Activated CD4-positive, CD25-positive, alpha-beta regulatory T cell treated with anti-CD3 and anti-CD28 coated beads, Interleukin-2, amount 50 U/mL, for 16 hours (primary cell): ENCODE measurements at places on chromosomes 3 and 15.

- DNase-seq = no peak
These were observed at the start of gene TJP1 for GRCh38 chr15:29822100-29822683. TSS of gene TJP1 (minus strand) at chr15:29822468. CDS start at chr15:29822028, 440 bp downstream.

GRCh38 chr3:136334209-136334608 is 84.1 kb downstream of the PCCB start:
- DNase-seq = no peak

GRCh38 chr3:100900671-100901335 is 92.4 kb downstream of the ABI3BP start:
- DNase-seq = no peak

DNA sequence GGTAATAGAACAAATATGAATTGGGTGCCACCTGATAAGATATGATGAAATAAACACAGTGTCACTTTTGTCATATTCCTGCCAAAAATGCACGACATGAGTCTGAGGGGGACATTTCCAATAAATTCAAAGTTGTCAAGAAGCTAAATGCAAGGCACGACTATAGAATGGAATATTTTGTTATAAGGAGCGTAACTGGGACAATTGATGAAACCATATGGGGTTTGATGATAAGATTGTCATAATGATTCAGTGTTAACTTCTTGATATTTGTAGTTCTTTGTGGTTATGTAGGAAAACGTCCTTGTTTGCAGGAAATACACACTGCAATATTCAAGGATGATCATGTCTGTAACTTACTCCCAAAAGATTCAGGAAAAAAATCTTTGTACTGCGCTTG is 163.3 kb downstream of the MEX3B start:
- DNase-seq = no peak

GRCh38 chr15:94004697-94005096 is 226.7 kb upstream of the MCTP2 start:
- no peak for DNase-seq

DNA sequence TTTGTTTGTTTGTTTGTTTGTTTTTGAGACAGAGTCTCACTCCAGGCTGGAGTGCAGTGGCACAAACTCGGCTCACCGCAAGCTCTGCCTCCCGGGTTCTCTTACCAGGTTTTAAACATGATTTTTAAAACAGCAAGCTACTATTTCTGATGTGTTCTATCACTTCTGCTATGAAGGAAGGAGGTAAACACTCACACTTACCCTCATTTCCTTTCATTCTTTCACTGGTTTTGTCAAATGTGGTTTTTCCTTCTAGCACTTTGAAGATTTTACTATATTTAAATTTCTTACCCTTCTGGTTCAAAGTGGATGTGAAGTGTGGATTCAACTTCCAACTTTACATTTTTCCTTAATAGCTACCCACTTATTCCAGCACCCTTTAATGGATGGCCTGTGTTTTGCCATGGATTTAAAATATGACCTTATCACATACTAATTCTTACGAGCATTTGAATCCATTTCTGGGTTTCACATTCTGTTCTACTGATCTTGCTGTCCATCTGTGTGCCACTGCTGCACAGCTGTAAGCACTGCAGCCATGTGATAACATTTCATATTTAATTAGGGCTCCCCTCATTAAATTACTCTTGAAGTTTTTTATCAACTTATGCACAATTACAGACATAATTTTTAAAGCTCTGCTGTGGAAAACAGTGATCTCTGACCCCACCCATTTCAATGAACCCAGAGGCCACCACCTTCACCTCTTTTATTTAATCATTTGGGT is 42.3 kb downstream of the TXNRD3 start:
- no peak for DNase-seq

DNA sequence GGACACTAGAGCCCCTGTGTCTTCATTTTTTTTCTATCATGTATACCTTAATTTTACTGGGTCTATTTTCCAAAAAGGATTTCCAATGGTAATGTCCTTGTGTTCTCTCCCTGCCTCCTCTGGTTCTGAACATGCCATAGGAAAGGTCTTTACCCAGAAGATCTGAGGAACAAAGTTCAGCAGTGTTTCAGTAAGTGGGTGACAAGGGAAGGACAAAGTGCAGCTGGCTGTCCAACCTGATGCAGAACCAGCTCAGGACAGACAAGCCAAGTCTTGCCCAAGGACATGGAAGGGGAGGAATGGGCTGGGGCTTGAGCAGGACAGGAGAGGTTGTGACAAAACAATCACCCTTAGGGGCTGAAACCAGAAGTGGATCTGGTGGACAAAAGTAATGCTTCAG is 61.2 kb upstream of the STRIT1 start:
- no peak for DNase-seq

DNA sequence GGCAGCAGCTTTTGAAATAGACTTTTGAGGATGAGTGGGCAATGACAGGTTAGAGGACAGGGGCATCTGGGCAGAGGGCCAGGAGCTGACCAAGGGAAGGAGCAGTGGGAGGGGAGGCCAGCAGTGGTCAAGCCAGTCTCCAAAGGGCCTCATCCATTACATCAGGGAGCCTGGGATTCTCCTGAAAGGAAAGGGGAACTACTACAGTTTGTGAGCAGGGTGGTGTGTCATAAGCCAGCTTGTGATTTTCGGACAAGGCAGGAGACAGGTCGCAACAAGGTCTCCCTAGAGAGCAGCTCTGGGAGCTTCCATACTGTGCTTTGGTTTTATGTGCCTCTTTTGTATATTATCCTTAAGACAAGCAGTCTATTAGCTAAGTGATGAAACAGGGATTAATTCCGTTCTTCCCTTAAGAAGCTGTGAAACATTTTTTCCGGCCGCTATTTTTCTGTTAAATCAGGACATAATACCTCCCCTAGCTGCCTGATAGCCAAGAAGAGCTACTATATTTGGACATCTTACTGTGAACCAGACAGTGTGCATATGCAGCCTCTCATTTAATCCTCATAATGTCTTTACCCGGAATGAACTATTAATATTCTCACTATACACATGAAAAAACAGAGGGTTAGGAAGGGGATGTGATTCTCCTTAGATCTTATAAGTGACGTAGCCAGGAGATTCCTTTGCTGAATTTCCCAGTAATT is 46.4 kb downstream of the C2CD4B start:
- DNase-seq = no peak

- no peak for DNase-seq
These were observed 15.2 kb upstream of the GBE1 start for GRCh38 chr3:81776643-81777042.

GRCh38 chr15:31236184-31237042 is 90.2 kb upstream of the KLF13 start:
- no peak for DNase-seq

GRCh38 chr15:34284937-34285336 is 52.6 kb downstream of the SLC12A6 start:
- DNase-seq = no peak

DNA sequence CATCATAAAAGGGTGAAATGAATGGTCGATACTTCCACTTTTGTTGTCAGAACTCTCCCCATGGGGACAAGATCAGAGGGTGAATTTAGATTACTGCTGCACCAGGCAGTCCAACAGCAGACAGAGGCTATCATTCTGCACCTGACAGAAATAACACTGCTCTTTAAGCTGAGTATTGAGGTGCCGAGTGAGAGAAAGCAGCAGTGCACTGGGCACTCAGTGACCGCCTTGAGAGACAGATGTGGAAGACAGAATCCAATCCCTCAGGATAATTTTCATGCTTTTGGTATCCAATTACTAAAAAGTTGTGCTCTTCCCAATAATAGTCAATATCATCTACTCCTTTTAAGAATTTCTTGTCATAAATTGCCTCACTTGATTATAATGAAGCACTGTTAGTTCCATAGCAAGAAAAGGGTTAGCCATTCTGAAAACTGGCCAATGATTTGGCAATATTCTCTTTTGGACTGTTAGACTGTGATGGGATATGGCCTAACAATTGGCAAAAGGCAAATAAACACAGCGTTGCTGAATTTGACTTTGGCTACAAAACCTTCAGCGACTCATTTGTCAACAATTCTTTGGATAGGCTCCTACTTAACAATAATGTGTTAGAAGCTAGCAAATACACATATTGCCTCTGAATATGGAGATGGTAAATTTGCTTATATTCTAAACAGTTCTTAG is 5.5 kb downstream of the FGF7 start:
- no peak for DNase-seq

GRCh38 chr3:140770977-140771667 is 93.3 kb downstream of the TRIM42 start:
- no peak for DNase-seq

DNA sequence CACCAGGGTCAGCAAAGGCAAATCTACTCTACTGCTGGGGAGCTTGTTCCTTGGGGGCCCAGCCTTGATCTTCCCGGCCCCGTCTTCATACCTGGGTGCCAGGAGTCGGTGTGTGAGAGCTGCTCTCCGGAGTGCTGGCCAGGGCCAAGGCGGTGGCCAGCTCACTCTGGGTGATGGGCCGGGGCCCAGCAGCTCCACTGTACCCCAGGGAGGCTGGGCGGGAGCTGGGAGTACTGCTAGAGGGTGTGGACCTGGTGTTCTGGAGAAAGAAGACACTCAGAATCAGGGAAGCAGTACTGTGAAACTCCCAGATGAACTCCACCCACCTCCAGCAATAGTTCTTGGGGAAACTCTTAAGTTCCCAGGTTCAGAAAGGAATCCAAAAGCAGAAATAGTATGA is 11.9 kb downstream of the UBL7 start:
- DNase-seq = no peak

DNA sequence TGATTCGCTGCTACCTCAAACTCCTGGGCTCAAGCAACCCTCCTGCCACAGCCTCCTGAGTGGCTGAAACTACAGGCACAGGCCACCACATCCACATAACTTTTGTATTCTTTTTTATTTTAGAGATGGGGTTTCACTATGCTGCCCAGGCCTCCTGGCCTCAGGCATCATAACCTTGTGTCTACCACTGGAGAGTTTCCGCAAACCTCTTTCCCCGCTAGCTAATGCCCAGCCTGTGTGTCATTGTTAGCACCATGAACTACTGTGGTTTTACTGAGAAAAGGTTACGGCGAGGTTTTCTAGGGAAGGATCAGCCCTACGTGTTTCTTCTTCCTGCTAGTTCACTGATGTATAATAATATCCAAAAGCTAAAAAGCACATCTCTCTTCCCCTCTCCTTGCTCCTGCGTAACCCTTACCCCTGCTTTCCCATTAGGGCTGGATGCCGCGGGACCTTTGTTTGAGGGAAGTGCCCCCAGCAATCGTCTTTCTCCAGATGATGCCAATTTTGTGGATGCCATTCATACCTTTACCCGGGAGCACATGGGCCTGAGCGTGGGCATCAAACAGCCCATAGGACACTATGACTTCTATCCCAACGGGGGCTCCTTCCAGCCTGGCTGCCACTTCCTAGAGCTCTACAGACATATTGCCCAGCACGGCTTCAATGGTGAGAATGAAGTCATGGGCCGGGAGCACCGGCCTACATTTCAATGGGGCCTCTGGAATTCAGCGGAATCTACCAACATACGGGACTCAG is 113.7 kb downstream of the LIPC start:
- no peak for DNase-seq

GRCh38 chr15:60935130-60935529 is 294.0 kb downstream of the RORA start:
- no peak for DNase-seq

- DNase-seq = no peak
These were observed 184.6 kb upstream of the AGTR1 start for GRCh38 chr3:148513096-148513543.

DNA sequence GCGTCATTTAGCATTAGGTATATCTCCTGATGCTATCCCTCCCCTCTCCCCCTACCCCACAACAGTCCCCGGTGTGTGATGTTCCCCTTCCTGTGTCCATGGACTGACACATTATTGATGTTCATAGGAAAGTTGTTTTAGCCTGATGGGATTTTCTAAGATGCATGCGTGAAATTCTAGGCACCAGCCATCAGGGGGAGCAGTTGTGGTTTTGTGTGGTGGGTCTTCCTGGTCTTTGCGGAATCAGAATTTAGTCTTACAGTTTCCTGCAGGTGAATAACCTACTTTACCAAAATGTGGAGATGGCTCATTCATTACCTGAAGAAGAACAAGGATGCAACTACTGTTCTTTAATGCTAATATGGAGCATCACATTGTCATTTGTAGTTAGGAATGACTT is 455.0 kb upstream of the THBS1 start:
- no peak for DNase-seq

DNA sequence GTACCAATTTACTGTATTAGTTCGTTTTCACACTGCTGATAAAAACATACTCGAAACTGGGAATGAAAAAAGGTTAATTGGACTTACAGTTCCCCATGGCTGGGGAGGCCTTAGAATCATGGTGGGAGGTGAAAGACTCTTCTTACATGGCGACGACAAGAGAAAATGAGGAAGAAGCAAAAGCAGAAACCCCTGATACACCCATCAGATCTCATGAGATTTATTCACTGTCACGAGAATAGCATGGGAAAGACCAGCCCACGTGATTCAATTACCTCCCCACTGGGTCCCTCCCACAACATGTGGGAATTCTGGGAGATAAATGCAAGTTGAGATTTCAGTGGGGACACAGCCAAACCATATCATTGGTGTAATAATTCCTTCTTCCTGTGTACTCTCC is 69.6 kb downstream of the C3orf20 start:
- DNase-seq = no peak

DNA sequence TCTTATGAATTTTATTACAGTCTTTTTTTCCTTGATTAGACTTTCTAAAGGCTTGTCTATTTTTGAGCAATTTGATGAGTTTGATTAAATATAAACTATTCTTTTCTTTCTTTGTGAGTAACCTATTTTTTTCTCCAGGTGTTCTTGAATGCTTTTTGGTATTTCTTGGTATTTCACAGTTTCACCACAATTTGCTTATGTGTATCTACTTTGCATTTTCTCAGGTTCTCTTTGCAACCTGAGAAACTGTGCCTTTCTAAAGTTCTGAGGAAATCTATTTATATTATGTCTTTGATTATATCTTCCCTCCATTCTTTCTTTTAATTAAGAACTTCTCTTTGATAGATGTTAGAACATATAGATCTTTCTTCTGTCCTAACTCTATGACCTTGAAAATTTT is 117.1 kb upstream of the MLF1 start:
- no peak for DNase-seq

- DNase-seq = no peak
These were observed 815 bp downstream of the SPINT1 start for GRCh38 chr15:40844696-40845030.
